Activated T-helper 17 cell treated with anti-CD3 and anti-CD28 coated beads, Interleukin-2, amount 50 U/mL, for 72 hours (primary cell): ENCODE measurements at places on chromosomes 7 and 10.

DNA sequence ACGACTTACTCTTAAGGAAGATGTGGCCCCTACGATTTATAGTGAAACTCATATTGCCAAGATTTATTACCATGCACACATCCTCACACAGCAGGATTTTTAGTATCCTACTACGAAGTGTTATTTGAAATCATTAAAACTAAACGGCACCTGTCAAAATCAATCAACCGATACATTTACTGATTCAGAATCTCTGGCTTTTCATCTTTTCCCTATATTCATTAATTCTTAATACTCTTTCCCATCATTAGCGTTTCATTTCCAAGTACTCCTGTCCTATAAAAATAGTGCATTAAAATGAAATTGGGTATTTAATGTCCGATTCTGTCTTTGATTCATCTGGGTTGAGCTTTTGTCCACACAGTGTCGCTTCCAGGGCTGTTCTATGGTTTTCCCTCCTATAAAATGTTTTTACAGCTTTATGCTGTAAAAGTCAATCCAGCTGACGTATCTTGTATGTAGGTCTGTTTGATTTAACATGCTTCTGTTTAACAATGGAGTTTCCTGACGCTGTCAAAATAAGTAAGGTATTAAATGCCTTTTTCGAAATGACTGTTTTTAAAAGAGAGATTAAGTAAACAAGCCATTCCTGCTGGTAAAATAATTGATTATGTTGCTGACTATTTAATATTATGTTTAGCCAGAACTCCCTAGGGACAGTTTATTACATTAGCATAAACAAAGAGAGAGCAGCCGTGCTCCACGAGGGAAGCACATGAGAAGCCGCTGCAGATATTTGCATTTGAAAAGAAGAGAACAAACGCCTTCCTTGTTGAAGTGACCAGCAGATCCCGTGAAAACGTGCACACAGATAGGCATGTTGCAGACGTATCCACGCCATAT is 22.3 kb upstream of the SFMBT2 start:
- ATAC-seq, result no peak

GRCh38 chr7:97439637-97440214 is 292.2 kb upstream of the TAC1 start:
- no peak for ATAC-seq

GRCh38 chr10:60893231-60893630 is 50.8 kb downstream of the RHOBTB1 start:
- no peak for ATAC-seq

DNA sequence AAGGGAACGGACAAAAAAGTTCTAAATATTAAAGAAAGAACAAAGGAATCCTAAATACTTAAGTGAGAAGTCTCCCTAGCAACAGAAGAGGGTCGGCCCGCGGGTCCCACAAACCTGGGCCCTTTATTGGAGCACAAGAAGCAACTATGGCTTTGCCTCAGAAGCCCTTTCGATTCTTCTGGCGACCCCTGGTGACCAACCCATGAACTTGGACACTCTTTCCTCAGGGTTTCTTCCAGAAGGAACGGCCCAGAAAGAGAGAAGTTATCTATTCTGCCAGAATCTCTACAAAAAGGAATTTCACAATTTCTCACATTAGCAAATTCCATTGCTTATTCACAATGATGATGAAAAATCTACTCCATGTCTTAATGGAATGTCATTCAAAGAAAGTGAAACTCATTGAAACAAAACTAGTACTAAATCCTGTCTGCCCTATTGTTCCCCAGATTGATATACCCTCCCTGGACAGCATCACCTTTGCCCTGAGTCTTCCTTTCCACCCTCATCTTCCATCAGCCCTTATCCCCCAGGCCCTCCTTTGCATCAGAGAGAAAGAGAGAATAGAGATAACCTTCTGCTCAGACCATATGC is 43.7 kb downstream of the CPVL start:
- ATAC-seq, result no peak

DNA sequence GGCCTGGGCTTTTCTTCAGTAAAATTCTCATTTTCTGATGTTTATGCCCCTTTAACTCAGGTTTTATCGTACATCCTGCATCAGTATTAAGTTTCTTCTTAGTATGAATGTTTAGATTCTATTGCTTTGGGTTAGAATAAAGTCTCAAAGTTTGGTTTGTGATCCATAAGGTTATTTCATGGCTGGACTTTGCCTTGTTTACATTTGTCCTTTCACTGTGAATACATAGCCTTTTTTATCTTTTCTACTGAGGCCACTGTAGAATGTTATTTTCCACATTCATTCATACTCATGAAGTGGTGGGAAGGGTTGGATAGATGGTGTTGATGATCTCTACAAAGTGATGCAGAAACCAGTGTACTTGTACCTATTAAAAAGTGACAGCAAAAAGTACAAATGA is 59.8 kb downstream of the CCSER2 start:
- ATAC-seq, result no peak

DNA sequence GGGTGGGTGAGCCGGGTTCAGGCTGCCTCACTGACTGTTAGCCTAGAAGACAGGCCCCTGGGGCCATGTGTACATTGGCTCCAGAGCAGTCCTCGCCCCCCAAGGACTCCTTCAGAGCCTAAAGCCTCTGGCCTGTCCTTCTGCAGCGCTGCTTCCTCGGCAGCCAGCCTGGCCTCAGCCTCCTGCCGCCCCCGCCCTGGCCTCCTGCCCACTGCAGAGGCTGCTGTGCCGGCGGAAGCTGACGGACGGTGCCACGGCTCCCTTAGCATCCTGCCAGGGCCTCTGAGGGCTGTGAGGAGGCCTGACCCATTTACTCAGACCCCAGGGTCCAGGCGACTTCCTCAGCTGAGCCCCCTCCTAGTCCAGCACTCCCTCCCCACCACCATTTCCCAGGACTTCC is 4.9 kb downstream of the SRRM3 start:
- ATAC-seq, result no peak

DNA sequence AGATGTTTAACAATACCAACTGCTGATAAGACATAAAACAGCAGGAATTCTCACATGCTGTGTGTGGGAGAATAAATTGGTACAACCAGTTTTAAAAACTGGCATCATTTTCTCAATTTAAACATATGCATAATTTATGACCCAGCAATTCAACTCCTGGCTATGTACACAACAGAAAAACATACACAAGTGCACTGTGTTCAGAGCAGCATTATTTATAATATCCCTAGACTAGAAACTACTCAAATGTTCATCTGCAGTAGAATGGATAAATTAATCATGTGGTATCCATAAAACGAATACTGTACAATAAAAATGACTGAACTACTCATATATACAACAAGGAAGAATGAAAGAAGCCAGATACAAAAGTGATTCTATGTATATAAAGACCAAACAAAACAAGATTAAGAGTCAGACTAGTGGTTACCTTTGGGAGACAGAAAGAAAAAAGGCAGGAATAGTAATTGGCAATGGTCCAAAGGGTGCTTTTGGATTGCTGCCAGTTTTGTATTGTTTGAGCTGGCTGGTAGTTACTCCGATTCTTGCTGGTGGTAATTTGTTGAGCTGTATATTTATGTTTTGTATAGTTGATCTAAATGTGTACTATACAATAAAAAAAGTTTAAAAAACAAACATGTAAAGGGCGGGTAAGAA is 306.0 kb downstream of the TFEC start:
- ATAC-seq, result no peak

GRCh38 chr10:130364631-130365411 is 228.6 kb downstream of the GLRX3 start:
- ATAC-seq, result no peak

GRCh38 chr10:95880704-95881103 is 27.1 kb upstream of the CC2D2B start:
- ATAC-seq, result no peak

DNA sequence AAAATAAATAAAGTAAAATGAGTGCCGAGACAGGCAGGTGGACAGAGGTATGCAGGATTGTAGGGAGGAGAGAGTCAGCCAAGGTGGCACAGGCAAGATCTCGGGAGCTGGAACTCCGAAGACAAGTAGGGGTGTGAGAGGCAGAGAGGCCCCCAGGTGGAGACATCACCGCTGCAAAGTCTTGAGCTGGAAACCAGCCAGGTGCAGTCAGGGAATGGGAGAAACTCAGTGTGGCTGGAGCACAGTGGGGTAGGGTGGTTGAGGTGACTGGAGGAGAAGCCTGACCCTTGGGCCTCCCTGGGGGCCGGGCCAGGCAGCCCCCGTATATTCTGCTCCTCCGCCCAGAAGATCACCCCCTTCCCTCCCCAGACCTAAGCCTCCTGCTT is 4.2 kb downstream of the EPHB4 start:
- ATAC-seq, result no peak

DNA sequence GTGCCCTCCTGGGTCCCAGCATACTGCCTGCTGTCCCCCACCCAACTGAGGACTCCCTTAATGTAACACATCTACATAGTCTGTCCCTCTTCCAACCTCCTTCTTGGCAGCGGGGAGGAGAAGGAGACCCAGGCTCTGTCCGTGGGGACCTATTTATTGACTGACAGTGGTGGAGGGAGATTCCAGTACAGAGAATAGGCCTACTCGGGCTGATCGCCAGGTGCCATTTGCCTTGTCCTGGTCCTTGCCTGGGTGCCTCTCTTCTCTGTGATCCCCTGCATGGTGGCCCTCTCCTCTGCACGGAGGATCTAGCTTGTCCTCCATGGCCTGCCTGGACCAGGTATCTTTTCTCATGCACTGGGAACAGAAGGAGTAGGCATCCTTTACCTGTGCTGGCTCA is 17.0 kb downstream of the GHRHR start:
- ATAC-seq, result no peak

DNA sequence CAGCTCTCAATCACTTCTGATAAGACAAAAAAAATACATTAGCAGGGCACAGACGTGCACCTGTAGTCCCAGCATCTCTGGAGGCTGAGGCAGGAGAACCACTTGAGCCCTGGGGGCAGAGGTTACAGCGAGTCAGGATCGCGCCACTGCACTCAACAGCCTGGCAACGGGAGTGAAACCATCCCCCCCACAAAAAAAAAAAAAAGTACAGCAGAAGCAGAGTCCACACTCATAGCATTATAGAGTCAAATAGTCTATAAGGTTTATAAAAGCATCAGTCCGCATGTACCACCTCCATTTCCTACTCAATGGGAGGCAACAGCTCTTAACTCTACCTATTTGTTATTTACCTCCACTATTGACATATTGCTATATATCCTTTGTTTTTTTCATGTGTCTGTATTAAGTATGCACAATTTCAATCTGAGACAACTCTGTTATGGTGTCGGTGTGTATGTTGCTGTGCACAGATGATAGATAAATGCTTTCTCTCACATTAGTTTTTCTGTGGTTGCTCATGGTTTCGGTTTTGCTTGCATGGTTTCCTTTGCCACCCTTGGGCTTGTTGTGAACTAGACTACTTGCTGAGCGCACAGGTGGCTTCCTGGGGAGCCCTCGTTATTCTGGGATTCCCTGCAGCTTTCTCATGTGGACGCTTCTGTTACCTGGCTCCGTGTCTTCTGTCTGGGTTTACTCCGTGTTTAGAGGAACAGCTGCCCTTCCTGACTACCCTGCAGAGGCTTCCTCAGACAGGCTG is 40.4 kb downstream of the PROSER2 start:
- peak; percentile 98 for ATAC-seq

DNA sequence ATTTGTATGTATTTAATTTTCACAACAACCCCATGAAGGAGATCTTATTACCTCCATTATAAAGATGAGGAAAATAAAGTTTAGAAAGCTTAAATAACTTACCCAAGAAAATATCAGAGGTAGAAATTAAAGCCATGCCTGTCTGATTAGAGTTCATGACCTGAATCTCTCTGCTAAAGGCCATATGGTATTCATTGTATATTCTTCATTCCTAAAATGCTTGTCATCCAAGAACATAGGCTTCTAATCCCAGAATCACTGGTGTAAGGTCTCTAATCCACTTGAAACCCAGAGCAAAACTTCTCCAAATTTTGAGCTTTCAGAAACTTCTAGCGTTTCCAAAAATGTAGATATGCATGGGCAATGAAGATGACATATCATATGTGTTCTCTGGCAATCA is 72.3 kb upstream of the YAE1 start:
- ATAC-seq, result no peak

- ATAC-seq, result peak; percentile 83
Measured at GRCh38 chr7:86963599-86964230, 95.7 kb downstream of the ELAPOR2 start.

DNA sequence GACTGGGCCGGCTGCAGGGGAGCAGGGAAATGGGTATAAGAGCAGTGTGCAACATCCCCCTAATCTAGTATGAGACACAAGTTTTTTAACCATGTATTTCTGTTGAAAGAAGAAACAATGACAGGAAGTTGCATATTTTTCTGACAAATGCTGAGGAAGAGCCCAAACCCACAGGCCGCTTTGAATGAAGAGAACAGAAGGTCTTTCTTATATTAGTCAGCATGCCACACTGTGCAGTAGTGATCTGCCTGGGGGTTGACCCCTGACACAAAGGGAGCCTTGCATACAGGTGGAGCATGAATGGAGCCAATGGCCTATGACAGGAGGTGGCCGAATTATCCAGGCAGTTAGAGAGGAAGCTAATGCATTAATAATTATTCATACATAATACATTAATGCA is 518.3 kb downstream of the PLXDC2 start:
- ATAC-seq, result no peak

GRCh38 chr7:93620057-93620456 is 45.5 kb upstream of the CALCR start:
- no peak for ATAC-seq
